Right renal cortex interstitium (tissue), 3 donors: ENCODE measurements at places on chromosomes 11 and 22.

DNA sequence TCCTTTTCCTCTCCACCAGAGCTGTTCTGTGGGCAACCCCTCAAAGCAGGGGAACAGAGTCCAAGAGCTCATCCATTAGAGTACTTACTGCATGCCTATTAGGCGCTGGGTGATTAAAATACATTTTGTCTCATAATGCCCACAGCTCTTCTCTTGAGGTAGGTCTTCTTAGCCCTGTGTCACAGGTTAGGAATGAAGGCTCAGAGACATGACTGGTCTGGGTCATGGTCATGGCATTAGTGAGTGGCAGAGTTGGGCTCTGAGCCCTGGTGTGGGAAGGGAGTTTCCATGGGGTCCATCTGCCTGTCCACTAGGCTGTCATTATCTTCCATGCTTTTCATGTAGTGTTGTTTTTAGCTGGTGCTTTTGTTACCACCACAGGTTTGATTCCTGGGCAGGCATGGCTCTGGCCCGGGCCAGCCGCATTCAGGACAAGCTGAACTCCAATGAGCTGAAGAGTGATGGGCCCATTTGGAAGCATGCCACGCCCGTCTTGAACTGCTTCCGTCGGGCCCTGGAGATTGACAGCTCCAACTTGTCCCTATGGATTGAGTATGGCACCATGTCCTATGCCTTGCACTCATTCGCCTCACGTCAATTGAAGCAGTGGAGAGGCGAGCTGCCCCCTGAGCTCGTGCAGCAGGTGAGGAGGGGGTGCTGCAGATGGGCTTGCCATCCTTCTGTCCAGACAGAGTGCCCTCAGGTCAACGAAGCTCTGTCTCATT, 76.1 kb downstream of the CABIN1 start:
- no peak for DNase-seq

DNA sequence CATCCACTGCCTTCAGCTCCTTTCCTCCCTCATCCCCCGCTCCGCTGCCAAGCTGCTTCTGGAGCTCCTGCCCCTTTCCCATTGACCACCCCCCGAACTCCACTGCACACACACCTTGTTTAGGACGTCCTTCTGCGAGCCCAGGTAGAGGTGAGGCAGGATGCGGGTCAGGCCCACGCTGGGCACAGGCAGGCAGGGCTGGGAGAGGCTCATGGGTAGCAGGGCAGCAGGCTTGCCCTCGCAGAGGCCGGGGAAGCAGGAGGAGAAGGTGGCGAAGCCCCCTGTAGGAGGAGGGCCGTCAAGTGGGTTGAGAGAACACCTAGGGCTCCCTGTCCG, 13.3 kb downstream of the DUSP8 start:
- DNase-seq, result no peak

GRCh38 chr11:106160494-106160893, 83.0 kb downstream of the AASDHPPT start:
- DNase-seq, result no peak

- no peak for DNase-seq
These were observed 37.6 kb downstream of the GAB4 start for GRCh38 chr22:16970446-16970845.

GRCh38 chr11:17257196-17257595, 19.3 kb upstream of the NUCB2 start:
- DNase-seq, result no peak
